ENCODE measurements at places on chromosomes 12 and 14. TPM values are rescaled to one million over a fixed set of nuclear protein-coding genes. Genes with fewer than 3 reads are reported as not detected.
A peak's percentile ranks its signal among the peaks of the same experiment; 100 is the strongest.

The SOAT2 gene
- total RNA-seq = not detected

DNA sequence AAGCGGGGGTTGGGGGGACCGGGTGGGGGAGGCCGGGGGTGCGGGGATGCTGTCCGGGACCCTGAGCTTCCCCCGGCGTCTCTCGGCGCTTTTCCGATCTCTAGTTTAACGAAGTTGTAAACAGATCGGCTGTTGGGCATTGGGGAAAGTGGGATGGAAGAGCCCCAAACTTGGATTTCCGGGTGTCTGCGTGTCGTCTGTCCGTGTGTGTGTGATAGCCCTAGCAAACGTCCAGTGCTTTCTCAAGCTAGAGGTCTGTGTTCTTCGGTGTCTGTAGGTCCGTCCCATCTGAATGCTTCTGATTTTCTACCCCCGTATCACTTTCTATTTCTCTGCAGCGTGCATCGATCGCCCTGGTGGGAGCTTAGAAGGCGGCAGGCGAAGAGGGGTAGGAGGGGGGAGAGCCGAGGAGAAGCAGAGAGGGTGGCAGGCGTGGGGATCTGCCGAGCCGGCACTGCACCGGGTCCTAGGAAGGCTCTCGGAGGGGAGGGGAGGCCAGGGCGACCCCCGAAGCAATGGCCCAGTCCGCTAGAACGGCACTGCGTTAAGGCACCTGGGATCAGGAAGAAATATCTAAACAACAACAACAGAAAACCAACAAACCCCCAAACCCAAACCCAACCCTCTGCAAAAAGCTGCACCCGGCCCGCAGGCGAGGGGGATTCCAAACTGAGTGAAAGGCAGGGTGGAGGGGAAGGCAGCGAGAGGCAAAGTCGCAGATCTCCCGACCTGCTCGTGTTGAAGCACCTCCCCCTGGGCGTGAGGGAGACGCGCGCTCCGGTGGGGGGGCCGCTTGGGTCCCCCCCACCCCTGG lies 1.0 kb downstream of the KCNA1 start:
- DNase-seq = peak; percentile 15

- DNase-seq = no peak
Measured at GRCh38 chr14:56137849-56138248, 19.6 kb downstream of the PELI2 start.

DNA sequence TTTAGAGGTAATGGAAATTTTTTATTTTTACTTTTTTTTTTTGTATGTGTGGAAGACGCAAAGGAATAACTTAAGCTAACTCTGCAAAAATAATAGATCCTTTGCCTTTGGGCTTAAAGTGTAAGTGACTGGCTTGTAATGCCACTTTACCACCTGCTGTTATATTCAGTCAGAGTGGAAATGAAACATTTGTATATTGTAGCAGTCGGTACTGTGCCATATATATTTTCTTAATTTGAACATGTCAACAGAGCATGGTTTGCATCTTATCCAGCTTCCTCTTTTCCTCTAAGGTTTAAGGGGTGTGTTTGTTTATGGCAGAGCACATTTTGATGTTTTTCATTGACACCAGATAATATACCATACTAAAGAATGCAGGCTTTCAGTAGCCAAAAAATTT lies 176.6 kb downstream of the TRHDE start:
- no peak for DNase-seq

Data from activated B cell treated with CpG ODN at 0.5 μM for 24 hours (primary cell).